ENCODE measurements at places on chromosomes 5 and 9.
A peak's percentile ranks its signal among the peaks of the same experiment; 100 is the strongest.

DNA sequence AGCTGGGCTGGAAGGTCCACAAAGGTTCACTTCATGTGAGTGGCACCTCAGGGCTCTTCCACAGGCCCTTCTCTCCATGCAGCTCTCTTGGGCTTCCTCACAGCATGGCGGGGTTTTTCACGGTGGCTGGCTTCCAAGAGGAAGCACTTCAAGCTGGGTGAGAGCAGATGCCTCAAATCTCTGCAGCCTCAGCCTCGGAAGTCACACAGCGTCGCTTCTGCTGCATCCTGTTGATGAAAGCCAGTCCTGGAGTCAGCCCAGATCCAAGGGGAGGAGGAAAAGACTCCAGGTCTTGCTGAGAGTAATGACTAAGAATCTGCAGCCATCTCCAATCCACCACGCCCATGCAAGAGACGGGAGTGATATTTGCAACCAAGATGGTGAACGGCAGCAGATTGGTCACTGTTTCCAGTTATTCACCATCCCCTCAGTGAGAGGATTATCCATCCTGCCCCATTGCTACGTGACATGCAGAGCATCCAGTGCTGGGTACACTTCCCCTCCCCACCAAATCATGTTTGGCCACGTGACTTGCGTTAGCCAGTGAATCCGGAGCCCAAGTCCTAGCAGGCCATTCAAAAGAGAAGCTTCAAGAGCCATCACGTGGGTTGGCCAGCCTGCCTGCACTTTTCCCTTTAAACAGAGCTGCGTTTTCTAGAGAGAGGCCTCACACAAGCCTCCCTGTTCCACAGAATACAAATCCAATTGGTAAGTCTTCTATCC is 173.9 kb downstream of the C9orf50 start:
- no peak for DNase-seq

GRCh38 chr5:1965925-1966324 is 83.2 kb upstream of the IRX4 start:
- DNase-seq: no peak

DNA sequence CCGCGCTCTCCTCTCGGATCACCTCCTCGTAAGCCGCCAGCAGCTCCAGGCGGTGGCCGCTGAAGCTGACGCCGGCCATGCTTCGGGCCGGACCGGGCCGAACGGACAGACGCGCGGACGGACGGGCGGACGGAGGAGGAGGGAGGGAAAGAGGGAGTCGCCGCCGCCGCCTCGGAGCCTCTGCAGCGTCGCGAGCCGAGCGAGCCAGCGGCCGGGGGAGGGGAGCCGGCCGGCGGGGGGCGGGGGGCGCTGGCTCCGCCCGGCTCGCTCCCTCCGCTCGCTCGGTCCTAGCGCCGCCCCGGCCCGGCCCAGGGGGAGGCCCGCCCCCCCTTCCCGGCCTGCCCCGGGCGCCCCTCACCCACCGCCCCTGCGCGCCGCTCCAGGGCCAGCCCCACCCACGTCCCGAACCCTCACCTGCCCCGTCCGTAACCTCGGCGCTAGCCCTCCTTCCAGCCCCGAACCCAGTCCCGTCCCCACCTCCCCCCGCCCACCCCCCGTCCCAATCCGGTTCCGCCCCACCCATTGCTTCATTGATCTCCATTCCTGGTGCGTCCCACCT is at the start of gene DBN1:
DBN1 (minus strand) TSS at position 192 of the 559 bp plus-strand sequence; CDS start at position 79, 113 bp downstream.
- peak; percentile 47 for DNase-seq

- no peak for DNase-seq
These were observed 40.2 kb downstream of the NSUN2 start for GRCh38 chr5:6592601-6593000.

DNA sequence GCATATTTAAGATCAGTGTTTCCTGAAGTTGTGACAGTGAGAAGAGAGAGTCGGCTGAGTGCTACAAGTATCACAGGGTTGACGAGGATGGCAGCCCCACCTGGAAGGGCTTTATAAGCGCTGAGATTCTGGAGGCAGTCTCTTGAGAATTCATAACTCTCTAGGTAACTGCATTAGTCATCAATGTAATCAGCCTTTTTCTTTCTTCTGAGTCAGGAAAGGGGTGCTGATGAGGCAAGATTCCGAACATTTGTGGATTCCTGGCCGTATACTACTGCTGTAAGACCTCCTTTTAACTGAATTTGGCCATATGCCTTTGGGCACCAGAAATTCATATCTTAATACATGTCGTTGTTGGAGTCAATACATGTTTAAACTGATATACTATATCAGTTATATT is 6.6 kb upstream of the RNF20 start:
- no peak for DNase-seq

DNA sequence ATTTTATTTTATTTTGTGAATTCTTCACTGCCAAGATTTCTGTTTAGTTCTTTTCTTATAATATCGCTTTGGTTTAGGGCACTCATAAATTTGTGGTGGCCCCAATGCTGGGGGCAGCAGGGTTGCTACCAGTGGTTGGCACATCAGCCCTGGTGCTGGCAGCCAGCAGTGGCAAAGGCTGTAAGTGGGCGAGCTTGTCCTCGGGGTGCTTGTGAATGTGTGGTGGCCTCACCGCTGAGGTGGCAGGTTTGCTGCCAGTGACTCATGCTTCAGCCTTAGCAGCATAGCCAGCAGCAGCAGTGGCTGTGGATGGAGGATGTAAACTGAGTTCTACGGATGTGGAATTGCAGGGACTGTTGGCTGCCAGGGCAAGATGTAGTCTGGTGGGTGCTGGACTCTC is 262.9 kb upstream of the DMAC1 start:
- no peak for DNase-seq

GRCh38 chr5:116951219-116951618 is 376.6 kb upstream of the SEMA6A start:
- no peak for DNase-seq

DNA sequence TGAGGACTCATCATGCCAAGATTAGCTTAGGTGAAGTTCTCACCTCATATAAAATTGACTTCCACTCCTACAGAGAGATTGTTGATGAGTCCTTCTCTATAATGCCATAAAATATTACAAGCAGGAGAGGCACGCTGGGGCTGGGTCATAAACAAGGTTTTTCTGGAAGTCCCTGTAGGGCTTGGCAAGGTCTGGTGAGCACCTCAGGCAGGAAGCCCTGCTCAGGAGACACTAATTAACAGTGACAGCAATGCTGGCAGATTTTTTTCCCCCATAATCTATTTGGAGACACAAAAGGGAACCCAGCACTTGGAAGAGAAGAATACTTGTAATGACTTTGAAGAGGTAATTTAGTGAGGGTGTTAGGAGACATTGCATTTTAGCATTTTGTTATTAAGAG is 118.7 kb downstream of the DIRAS2 start:
- no peak for DNase-seq

GRCh38 chr5:68290847-68291246 is 75.3 kb downstream of the PIK3R1 start:
- DNase-seq: no peak

DNA sequence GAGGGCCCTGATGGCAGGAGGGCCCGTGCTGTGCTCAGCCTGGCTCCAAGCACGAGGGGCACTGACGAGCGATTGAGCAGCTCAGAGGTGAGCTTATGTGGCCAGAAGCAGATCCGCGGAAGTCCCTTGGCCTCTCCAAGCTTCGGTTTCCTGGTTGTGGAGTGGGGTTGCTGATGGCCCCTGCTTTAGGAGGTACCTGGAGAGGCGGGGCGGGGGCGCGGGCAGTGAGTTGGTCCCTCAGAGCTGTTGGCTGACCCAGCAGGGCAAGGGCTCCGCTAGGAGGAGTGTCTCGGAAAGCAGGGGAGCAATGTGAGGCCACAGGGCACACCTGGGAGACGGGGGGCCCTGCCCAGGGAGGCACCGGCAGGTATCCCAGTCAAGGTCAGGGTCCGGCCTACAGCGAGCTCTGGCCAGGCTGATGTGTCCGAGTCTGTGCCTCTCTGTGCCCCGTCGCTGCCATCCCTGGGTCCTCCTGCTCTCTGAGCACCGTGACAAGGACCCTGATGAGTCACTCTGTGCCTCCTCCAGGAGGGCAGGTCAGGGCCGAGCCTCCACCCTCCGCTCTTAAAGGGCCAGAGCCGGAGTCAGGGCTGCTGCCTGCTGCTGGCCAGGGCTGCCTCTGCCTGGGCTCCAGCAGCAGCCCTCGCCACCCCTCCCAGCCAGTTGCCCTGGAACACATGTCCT is 14.8 kb downstream of the NCS1 start:
- DNase-seq: peak; percentile 81

- DNase-seq: no peak
These were observed 25.3 kb downstream of the ARSB start for GRCh38 chr5:78959767-78960166.

- DNase-seq: no peak
These were observed 208.1 kb downstream of the GNA14 start for GRCh38 chr9:77440057-77440456.

- no peak for DNase-seq
These were observed 29.1 kb upstream of the FREM1 start for GRCh38 chr9:14939378-14939777.

DNA sequence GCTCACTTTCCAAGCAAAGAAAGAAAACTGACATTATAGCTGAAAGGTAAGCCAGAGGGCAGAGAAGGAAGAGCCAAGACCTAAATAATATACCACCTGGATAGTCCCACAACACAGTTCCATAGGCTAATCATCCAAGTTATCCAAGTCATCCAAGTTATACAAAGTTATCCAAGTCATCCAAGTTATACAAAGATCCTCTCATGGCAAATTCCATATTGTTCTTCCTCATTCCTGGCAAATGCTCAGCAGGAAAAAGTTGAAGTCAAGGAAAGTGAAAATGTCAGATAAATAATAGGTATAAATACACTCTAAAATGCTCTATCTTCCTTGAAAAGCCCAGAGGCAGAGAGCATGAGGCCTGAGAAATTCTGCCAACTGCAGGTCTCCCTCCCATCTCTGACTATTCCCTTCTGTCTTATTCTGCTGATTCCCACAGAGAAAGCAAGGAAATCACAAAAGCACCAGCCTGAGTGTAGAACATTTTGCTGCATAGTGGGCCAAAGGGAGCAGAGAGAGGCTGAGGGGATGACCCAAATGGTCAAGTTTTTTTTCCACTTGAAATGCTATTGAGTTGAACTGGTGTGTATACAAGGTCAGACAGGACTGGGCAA is 12.5 kb downstream of the MCTP1 start:
- no peak for DNase-seq

GRCh38 chr9:134560654-134561053 is 80.9 kb upstream of the COL5A1 start:
- no peak for DNase-seq

- no peak for DNase-seq
These were observed 145.6 kb downstream of the MUSK start for GRCh38 chr9:110814159-110814558.

DNA sequence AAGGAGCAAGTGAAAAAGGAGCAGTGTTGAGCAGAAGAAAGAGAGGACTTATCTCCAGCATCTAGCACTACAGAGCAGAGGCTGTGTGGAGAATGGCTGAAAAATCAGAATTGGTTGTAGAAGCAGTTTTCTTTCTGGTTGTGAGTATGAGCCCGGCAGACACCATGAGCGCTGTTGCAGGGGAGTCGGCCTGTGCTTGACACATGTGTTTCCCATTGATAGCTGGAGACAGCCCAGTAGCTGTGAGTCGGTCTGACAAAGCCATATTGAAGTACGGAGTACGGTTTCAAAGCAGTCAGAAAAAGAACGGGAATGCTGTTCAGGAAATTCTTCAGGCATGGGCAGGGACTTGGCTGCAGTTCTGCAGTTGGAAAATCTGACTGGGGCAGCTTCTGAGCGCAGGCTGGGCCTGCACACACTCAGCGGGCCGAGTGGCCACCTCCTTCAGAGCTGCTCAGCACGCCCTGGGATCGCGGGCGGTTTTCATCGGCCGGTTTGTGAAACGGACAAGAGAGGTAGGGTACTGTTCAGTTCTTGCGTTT is at the start of gene SGCD:
SGCD (plus strand) TSS at position 447 of the 542 bp plus-strand sequence.
- no peak for DNase-seq

GRCh38 chr5:58774937-58775336 is 192.1 kb downstream of the RAB3C start:
- no peak for DNase-seq

DNA sequence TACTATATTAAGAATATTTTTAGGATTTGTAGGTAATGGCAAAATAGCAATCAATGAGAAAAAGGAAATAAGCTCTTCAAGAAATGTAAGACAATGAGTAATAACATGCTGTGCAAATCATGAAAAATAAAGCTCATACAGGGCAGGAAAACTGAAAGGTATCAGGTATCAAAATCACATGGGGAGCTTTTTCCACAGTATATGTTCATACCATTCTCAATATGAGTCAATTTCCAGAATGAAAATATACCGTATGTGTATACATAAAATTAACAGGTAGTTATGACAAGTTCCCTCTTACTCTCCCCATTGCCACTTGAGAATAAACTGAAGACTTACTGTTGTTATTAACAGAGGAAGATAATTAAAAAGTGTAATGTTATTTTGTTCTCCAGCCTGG is 35.9 kb downstream of the EFCAB9 start:
- no peak for DNase-seq

DNA sequence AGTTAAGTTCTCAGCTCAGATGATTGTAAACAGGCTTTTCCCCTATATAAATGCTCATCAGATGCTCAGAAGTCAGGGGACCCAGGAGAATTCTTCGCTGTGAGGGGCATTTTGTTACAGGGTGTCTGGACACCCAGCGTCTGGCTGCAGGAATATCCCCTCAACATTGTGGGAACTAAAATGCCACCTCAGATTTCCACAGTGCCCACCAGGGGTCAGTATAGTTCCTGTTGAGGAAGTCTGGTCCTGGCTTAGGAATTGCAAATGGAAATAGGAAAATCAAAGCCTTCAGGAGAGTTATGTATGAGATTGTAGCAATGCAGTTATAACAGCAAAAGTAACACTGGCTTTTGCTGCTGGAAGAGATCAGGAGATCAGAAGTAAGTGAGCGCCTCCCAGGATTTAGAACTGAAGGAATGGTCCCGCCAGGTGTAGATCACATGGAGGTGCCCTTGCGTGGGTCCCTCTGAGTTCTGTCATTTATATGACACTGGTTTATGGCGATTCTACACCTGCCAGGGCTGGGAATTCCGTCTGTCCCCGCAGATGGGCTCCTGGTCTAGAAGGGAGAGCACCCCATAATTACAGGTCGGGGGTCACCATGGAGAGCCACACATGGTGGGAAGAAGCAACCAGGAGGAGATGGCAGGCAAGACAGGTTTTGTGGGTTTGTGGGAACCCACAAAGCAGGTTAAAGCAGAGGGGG is 47.1 kb upstream of the CTSL start:
- peak; percentile 32 for DNase-seq

- peak; percentile 15 for DNase-seq
These were observed 113.8 kb upstream of the ANKRD55 start for GRCh38 chr5:56346741-56347535.

GRCh38 chr5:135534609-135535419 is 950 bp downstream of the NEUROG1 start:
- DNase-seq: no peak

Data from RPMI8226 (cell line).